ENCODE measurements at places on chromosomes 13 and 19. TPM values are rescaled to one million over a fixed set of nuclear protein-coding genes. Genes with fewer than 3 reads are reported as not detected.

ZNF888 gene
- total RNA-seq = 1.7 TPM

PCDH20 gene
- total RNA-seq = 8.7 TPM

LACC1 gene
- total RNA-seq = 7.5 TPM

SHISA7 gene
- not detected for total RNA-seq

TMEM145 gene
- total RNA-seq = 1.4 TPM

ZNF543 gene
- 5.5 TPM for total RNA-seq

PRR36 gene
- 0.24 TPM for total RNA-seq

NAPSA gene
- 0.47 TPM for total RNA-seq

LSM7 gene
- 43.6 TPM for total RNA-seq

ZNF682 gene
- 3.5 TPM for total RNA-seq

ATP4A gene
- not detected for total RNA-seq

CEACAM6 gene
- 0.08 TPM for total RNA-seq

RNF113B gene
- not detected for total RNA-seq

ENOX1 gene
- total RNA-seq = 1.7 TPM

KLK4 gene
- not detected for total RNA-seq

CYP4F8 gene
- not detected for total RNA-seq

PLVAP gene
- 137 TPM for total RNA-seq

DNA sequence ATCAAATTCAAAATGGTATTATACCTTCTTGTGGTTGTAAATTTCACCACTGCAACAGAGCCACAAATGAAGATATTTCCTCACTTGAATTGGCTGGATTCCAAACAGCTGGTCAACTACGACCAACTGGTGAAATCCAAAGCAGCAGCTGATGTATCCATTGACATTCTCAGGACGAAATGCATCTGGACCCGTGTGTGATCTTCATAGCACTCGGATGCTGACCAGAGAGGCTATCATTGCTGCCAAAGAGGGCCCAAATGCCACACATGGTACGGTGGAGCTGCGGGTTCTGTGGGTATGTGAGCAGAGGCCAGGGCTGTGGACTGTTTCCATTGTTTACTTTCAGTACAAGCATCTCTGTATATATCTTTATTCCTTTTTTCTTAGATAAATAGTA, 25.6 kb upstream of the PCCA start:
- no peak for DNase-seq

GRCh38 chr13:33262062-33262487, 23.5 kb downstream of the STARD13 start:
- no peak for DNase-seq

- DNase-seq = no peak
These were observed 208.5 kb downstream of the FGF9 start for GRCh38 chr13:21879263-21879914.

- DNase-seq = peak; percentile 83
These were observed at the start of gene CNN1 for GRCh38 chr19:11538232-11539036. Gene CNN1 (plus strand): TSS chr19:11538851. CDS start chr19:11538928, 77 bp downstream.

DNA sequence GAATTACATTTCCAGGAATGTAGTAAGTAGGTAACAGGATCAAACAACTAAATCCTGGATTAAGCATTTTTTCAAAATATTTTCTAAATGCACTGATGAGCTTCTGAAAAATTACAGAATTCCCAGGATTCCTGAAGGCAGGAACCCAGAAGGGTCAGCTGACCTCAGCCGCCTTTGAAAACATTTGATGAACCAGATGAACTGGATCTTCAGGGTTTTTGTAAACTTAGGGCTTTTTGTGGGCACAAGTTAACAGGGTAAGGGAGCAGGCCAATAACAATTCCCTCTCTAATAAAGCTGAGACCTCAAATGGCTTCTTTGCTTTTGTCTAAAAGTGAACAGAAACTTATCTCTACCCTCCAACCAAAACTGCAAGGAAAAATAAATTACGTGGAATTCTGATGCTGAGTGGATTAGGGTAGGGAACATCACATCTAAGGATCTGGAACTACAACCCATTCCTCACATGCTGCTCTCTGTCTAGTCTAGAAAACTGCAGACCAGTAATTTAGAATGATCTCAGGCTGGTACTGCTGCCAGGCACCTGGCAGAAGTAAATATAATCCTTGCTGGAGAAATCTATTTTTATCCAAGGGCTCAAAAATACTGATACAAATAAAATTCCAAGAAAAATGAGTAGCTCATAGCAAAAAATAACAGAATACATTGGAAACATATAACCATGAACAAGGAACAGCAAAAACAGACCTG, 48.2 kb upstream of the N4BP2L1 start:
- DNase-seq = no peak

DNA sequence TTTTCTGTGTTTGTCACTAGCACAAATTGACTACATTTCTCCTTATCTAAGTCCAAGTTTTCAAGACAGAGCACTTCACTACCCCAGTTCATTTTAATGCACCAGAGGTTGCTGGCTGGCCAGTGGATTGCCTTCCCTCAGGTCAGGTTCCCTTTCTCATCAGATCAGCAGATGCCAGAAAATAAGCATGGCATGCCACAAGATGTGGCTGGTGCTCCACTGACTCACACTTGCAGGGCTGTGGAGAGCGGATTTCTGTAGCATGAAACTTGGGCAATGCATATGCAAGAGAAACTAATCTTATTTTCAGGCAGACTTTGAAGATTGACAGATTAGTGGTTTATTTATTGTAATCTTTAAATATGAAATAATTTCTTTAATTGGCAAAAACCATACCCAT, 79.5 kb downstream of the RUBCNL start:
- DNase-seq = no peak

- DNase-seq = no peak
These were observed 37.9 kb downstream of the MLLT1 start for GRCh38 chr19:6241680-6242377.

DNA sequence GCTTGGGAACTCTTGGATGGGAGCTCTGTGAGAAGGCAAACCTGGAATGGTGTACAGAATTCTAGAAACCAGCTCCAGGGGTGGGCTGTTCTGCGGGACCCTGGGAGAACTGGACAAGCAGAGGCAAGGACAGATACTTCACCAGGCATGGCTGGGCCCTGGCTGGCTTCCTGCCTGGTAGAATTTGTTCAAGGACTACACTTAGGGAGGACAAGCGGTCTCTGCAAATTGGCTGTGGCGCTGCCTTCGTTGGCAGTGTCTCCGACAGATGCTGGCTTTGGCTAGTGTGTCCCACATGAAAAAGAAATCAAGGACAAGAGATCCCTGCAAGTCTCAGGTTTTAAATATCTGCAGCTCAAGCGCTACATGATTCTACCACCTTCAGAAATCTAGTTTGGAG, 12.4 kb downstream of the CEBPG start:
- DNase-seq = peak; percentile 40

GRCh38 chr13:23619068-23619855, 49.0 kb downstream of the TNFRSF19 start:
- no peak for DNase-seq

DNA sequence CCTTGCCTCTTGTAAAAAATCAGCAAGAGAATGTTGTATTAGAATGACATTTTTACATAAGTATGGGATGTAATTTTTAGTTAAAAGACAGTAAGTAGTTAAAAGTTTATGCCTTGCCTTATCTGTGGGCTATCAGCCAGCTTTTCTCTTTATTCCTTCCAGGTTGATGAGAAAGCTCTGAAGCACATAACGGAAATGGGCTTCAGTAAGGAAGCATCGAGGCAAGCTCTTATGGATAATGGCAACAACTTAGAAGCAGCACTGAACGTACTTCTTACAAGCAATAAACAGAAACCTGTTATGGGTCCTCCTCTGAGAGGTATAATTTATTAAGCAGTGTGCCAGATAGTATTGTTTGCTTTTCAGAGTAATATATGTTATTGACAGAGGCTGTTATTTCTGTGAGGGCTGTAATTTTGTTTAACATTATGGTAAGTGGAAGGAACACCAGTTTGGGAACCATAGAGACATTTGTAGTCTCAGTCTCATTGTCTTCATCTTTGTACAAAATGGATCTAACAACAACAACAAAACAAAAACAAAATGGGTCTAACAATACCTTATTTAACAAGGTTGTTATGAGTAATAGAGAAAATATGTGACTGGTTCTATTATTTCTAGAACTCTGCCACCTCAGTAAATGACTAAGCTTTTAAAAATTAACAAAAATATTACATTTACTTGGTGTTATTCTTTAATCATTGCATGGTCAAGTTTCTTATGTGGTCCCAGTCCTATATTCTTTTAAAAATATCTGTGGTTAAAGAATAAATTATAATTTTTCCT, 112.8 kb downstream of the TDRD3 start:
- no peak for DNase-seq

DNA sequence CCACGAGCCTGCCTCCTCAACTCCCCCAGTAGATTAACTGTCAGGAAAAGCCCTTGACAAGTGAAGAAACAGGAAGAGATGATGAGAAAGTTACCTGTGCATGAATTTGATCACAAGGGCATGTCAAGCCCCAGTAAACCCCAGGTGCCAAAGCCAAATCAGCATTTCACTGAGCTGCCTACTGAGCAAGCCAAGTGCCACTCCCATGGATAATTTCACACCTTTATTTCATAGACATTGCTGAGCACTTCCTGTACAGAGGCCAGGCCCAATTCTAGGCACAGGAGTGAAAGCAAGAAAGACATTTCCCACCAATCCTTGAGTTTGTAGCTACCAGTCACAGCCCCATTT, 2.4 kb downstream of the GADD45GIP1 start:
- DNase-seq = no peak

DNA sequence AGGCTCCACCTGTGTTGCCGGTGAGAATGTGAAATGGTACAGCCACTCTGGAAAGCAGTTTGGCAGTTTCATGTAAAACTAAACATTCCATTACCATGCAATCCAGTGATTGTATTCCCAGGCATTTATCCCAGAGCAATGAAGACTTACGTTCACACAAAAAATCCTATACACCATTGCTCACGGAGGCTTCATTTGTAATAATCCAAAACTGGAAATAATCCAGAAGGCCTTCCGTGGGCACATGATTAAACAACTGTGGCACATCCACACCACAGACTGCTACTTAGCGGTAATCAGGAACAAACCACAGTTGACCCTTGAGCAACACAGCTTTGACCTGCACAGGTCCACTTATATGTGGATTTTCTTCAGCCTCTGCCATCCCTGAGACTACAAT, 339.7 kb downstream of the MTUS2 start:
- DNase-seq = no peak

DNA sequence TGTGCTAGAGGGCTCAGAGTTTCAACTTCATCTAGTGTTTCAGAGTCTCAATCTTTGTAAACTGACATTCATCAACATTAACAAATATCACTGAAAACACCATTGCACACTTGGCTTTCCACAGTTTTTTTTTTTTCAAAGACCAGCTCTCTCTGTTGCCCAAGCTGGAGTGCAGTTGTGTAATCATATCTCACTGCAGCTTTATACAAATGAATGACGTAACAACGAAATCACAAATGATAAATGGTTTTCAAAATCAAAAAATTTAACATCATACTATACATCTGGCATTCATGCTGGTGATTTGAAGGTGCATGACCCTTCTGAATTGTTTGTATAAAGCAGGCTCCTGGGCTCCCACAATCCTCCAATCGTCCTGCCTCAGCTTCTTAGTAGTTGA, 248.0 kb upstream of the TMTC4 start:
- no peak for DNase-seq

DNA sequence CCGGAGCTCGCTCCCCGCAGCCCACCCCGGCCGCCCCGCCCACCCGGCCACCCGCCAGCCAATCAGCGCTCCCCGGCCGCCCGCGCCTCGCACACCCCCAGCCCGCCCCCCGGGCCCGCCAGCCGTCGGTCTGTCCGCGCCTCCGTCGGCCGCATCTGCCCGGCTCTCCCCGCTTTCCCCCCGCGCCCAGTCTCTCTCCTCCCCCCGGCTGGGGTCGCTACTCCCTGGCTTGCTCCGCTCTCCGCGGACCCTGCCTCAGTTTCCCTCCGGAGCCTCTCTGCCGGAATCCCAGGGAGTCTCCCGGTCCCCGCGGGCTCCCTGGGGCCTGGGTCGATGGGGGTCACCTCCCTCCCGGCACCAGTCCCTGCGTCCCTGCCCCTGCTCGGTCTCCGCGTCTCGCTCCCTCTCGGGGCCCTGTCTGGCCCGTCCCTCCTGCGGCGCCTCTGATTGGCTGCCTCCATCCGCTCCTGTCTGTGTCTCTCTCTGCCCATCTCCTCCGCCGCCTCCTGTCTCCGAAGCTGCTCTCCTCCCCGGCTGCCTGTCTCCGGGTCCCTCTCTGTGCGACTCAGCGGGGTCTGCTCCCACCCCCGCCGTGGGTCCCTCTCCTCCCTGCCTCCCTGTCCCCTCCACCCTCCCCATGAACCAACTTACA, 484 bp downstream of the IL11 start:
- DNase-seq = no peak

DNA sequence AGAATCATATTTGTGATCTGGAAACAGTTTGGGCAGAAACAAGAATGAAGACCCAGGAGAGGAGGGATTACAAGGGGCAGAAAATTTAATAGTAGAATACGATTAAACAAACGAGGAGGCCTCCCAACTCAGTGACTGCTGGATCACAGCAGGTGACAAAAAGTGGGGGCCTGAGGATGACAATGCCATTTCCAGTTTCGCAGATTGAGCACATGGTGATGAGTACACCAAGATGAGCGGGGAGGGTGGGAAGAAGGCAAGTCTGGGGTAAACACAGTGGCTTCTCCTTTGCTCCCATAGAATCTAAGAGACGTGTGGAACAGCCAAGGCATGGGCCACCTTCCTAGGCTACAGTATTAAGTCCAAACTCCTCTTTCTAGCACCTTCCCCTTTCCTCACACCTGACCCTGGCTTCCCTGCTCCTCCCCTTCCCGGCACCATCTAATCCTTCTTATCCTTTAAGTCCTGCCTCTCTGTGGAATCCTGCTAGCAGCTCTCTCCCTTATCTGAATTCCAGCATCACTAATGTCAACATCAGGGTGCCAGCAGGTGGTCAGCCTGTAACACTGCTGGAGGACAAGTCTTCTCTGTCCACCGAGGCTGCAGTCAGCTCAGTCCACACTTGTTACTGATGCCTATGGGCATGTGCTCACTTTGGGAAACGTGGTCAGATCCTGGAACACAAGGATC, 13.5 kb downstream of the ATP7B start:
- DNase-seq = no peak

GRCh38 chr19:42270346-42271044, 1.4 kb downstream of the CIC start:
- DNase-seq = peak; percentile 58

- no peak for DNase-seq
These were observed 100.8 kb downstream of the COL4A1 start for GRCh38 chr13:110206185-110206584.

DNA sequence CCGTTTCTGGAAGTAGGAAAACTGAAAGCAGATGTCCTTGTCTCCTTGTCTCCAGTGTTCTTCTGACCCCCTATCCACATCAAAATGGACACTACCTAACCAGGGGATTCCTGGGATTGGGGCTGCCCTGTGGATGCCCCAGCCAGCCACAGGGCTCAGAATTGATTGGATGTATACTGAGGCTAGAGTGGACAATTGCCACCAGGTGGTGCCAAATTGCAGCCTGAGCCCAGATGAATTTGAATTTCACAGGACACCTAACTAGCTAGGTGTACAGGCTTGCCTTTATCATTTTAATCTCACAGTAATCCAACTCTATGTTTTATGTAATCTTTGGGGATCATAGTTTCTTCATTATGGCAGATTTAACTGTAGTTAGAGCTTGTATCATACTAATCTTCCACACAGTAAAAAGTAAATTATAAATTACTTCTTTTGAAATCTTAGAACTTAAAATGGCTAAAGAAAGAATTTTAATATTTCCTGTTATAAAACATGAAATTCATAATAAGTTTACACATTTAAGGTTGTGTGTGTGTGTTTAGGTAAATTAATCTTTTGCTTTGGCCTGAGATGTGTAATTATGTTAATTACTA, 58.0 kb downstream of the PIBF1 start:
- peak; percentile 16 for DNase-seq

GRCh38 chr13:101258071-101258470, 158.2 kb downstream of the NALCN start:
- DNase-seq = no peak
